ENCODE measurements at places on chromosomes 5 and 9. TPM values are rescaled to one million over a fixed set of nuclear protein-coding genes. Genes with fewer than 3 reads are reported as not detected.

The DYNC2I2 gene
- polyA plus RNA-seq = 22.0 TPM

The AJM1 gene
- polyA plus RNA-seq = 1.0 TPM

The ELAVL2 gene
- 0.28 TPM for polyA plus RNA-seq

The SLC23A1 gene
- not detected for polyA plus RNA-seq

The PCDHGB7 gene
- polyA plus RNA-seq = 7.6 TPM

- no peak for DNase-seq
These were observed 39.9 kb upstream of the OLFM1 start for GRCh38 chr9:135047521-135047920.

DNA sequence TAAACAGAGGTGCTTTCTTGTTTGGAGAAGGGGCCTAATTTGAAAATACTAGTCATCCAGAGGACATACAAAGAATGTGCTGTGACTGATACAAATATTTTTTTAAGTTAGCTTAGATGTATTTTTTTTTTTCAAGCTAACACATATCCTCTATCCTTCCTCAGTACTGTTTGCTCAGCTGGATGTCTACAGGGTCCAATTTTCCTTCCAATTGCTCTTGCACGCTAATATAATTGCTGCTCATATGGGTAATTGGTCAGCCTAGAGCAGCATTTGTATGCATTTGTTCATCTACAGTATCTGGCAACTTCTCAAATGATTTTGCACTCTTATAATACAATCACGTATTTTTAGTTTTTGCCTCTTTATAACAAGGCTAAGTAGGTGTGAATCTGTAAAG lies 84.7 kb downstream of the ZDHHC21 start:
- DNase-seq = no peak

GRCh38 chr9:131419026-131419614 lies 25.2 kb downstream of the PRRC2B start:
- DNase-seq = no peak

GRCh38 chr9:68781928-68782327 lies 76.9 kb downstream of the PIP5K1B start:
- no peak for DNase-seq

DNA sequence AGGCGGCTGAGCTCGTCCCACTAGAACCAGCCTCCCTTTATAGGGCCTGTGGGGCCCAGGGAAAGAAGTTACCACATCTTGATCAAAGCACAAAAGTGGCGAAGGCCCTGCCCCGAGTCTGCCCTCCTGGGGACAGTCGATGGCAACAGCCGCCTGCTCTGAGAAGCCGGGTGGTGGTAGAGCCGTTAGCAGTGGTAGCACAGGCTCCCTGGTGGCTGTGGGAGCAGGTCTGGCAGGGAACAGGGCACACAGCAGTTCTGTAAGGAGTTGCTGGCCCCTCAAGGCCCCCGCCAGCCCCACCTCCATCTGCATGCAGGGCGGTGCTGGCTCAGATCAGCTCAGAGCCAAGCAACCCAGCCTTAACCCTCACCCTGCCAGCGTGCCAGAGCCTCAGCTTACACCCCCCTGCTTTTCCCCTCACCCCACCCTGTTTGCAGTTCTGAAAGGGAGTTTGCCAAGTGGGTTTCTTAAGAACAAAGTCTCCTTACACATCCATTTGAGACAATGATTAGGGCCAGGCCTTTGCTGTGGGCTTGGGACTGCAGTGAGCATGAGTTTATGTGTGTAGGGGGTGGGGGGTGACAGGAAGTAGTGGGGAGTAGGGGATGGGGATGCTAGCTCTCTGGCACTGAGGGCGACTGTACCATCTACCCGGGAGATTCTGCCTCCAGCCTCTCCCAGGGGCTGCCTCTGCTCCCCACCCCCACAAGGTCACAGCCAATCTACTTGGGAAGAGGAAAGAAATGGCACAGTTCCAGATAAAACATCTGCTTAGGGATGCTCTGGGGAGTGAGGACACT lies 11.8 kb downstream of the ACSL6 start:
- no peak for DNase-seq

- DNase-seq = no peak
These were observed 651 bp downstream of the TTC1 start for GRCh38 chr5:160009591-160009989.

- DNase-seq = no peak
These were observed 165.9 kb downstream of the SMC2 start for GRCh38 chr9:104260004-104260403.

DNA sequence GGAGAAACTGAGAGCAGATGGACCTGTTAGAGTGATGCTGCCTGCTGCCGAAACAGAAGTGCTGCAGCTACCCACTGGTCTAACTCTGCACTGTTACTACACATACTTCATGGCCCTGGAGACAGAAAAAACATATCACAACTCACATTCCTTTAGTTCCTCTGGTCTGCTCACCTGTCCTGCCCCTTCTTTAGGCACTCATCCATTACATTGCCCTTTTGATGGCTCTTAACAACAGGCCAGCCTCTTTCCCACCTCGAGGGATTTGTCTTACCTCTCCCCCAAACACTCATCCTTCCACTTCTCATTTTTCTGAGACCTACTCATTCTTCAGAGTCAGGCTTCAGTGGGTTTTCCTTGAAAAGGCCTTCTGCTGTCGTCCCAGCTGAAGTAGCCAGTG lies 49.2 kb downstream of the KCTD16 start:
- no peak for DNase-seq

- DNase-seq = no peak
These were observed 737.6 kb upstream of the NUDT12 start for GRCh38 chr5:104299998-104300706.

GRCh38 chr5:15601274-15601673 lies 101.3 kb downstream of the FBXL7 start:
- no peak for DNase-seq

GRCh38 chr5:116372931-116373597 lies 201.6 kb downstream of the SEMA6A start:
- no peak for DNase-seq

GRCh38 chr5:124910354-124911016 lies 164.0 kb upstream of the ZNF608 start:
- DNase-seq = no peak

- no peak for DNase-seq
These were observed 23.4 kb upstream of the SH3GL2 start for GRCh38 chr9:17555362-17556054.

- no peak for DNase-seq
These were observed 54.5 kb upstream of the TAF11L2 start for GRCh38 chr5:17443333-17444130.

- no peak for DNase-seq
These were observed 28.3 kb downstream of the ADAMTS2 start for GRCh38 chr5:179316982-179317381.

GRCh38 chr5:178625679-178626483 lies 969 bp downstream of the CLK4 start:
- no peak for DNase-seq

GRCh38 chr9:93240891-93241334 lies 57.0 kb downstream of the WNK2 start:
- DNase-seq = no peak
